ENCODE measurements at places on chromosomes 3 and 15.
A peak's percentile ranks its signal among the peaks of the same experiment; 100 is the strongest.

GRCh38 chr3:176867681-176868663, 329.3 kb downstream of the TBL1XR1 start:
- no peak for DNase-seq

DNA sequence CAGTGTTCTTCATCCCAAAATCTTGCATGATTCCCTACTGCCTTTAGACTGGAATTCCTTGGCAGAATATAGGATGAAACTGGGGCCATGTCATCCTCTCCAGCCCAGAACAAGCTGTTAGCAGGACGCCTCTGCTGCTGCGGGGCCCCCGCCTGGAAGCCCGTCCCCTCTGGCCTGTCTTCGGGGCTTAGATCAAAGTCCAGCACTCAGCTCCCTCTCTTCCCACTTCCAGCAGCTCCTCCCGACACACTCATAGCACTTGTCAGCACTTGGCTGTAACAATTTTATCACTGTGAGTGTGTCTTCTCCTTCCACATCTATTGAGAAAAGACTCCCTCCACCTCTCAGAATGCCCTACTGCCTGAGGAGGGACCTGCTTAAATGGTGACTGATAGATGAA, 112.0 kb upstream of the HACD2 start:
- DNase-seq = no peak

- DNase-seq = no peak
Measured at GRCh38 chr3:98532709-98533571, 1.2 kb downstream of the GPR15 start.

- DNase-seq = peak; percentile 36
Measured at GRCh38 chr3:24686808-24687207, 192.2 kb upstream of the THRB start.

DNA sequence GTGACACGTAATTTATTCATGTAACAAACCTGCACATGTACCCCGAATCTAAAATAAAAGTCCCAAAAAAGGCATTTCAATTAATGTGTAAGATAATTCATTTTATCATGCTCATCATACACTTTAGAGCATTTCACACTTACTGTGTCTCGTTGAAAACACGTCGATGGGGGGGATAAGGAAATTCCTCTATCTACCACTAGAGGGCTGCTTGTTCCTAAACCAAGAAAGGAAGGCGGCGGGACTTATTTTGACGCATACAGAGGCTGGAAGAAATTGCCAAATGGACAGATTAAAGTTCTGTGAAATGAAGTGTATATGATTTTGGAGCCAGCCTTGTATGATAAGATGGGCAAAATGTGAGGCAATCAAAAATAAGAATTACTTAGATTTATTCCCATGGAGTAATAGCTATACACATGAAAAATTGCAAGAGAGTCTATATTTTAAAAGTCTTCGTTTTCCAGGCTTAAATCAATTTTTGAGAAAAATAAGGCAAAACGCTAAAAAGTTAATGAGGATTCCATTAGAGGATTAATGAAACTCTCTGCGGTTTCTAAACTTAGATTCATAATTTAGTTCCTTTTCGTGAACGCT, 346.8 kb downstream of the CNTN3 start:
- DNase-seq = peak; percentile 1

- no peak for DNase-seq
Measured at GRCh38 chr3:12773030-12773709, 14.1 kb upstream of the TMEM40 start.

- DNase-seq = no peak
Measured at GRCh38 chr3:78734048-78734637, 1033.7 kb downstream of the ROBO1 start.

DNA sequence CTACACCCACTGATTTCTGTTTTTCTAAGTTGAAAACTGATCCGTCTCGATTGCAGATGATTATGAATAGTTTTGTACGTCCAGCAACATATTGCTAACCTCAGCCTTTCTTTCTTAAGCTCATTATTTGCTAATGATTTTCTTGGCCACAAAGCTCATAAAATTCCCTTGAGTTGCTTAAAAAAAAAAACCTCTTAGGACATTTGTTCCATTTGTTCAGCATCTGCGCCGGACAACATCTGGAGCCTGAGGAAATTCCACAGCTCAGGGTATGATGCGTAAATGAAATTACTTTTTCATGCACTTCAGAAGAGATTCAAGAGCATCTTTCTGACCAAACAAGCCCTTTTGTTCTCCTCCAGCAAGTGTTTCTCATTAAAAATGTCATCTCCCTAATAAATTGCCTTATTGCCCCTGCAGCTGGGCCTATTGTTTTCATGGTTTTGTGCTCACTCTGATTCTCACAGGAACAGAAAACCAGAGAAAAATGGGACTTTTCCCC, 249.1 kb upstream of the MCTP2 start:
- no peak for DNase-seq

DNA sequence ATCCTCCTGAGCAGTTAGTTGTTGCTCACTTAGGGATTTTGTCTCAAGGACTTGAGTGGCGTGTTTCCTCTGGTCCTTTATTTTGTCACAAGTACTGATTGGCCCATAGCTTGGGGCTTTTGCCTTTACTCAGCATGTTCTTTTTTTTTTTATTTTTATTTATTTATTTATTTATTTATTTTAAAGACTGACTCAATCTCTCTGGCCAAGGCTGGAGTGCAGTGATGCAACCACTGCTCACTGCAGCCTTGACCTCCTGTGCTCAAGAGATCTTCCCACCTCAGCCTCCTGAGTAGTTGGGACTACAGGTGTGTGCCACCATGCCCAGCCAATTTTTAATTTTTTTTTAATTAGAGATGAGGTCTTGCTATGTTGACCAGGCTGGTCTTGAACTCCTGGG, 223.9 kb upstream of the TPM1 start:
- no peak for DNase-seq

DNA sequence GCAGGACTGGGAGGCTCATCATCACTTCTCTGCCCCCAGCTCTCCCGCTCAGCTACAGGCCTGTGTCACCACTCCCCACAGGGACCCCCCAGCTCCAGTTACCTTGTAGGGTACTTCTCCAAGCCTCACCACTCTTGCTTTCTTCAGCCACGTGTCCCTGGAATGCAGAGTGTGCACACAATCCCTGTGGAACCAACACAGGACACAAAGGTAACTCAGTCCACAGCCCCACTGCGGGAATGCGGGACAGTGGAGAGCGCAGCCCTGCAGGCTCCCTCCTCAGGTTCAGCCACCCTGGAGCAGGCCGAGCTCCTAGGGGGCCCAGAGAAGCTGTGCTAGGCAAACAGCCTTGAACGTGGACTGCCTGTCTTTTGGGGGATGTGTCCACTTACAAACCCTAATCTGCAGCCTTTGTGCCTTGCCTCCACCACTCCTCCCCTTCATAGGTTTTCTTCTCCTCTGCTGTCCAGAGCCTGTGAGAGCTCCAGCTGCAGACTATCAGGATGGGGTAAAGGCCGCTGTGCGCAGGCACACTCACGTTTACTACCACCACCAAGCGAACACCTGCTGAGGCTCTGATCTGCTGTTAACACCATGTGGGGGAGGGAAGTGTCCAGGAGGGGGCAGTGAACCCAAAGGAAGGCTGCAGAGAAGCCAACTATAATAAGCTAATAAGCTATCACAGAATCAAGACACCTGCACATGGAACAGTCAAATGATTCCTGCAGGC, 26.0 kb downstream of the XPC start:
- no peak for DNase-seq

- DNase-seq = no peak
Measured at GRCh38 chr3:123320221-123320620, 118.5 kb downstream of the SEC22A start.

GRCh38 chr3:116849261-116849688, 139.7 kb downstream of the TUSC7 start:
- DNase-seq = no peak

DNA sequence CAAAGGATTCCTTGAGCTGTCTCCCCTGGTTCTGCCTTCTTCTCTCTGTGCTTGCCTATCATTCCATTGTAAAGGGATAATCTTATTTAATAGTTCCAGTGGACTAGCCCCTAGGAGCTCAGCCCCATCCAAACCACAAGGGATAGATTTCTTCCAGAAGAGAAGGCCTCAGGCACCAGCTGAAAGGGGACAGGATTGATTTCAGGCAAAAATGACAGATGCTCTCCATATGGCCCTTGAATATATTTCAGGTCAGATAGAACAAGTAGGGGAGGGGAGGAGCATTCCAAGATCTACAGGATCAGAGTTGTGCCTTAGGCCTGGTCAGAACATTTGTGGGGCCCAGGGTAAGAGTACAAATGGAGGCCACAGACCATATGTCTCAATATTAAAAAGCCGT, 85.3 kb downstream of the RPLP1 start:
- DNase-seq = no peak

GRCh38 chr3:140756240-140757016, 78.6 kb downstream of the TRIM42 start:
- no peak for DNase-seq

DNA sequence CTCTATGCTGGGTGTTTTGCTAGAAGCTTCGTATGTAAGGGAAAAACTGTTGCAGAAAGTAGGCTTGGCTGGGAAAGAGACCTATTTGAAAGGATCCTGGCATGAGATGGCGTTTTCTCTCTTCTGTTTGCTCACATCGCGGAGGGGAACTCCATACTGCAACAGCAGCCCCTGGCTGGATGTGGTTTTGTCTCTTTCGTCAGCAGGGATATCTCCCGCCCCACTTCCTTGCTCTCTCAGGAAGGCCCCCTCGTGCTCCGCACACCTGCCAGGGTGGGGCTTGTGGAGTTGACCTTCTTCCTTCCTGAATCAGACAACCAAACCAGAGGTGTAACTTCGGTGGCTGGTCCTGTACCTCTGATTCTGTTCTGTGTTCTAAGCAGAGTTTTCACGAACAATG, 26.4 kb upstream of the MYZAP start:
- DNase-seq = peak; percentile 44

- DNase-seq = no peak
Measured at GRCh38 chr3:62132027-62132602, 241.2 kb downstream of the FEZF2 start.
